ENCODE measurements at places on chromosomes 3 and 15.

DNA sequence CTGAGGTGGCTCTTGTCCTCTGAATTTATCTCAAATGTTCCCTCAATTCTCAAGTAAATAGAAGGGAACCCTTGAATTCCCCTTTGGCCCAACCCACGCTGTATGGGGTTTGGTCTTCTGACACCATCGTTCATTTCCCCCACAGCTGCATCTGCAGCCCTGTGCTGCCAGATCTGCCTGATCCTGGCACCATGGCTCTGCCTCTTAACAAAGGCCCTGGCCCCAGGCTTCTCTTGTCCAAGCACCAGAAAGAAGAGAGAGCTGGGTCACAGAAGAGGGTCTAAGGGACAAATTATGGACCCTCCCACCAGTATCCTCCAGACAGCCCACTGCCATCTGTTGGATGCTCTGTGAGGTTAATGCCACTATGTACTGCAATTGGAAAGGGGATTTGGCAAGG, 1.8 kb downstream of the MAP1A start:
- no peak for DNase-seq

DNA sequence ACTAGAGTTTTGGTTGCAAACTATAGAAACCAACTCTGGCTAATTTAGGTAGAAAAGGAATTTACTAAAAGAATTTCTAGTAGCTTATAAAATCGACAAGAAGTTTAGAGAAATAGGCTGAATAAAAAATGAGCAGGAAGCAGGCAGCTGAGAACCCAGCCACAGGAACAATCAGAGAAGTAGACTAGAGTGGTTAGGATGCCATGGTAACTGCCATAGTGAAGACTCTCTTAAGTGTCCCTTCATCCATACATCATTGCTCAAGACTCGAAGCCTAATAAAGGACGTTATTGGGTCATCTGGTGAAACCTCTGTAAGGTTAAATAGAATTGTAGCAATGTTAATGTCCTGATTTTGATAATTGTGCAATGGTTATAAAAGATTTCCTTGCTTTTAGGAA, 13.8 kb downstream of the AVEN start:
- no peak for DNase-seq

DNA sequence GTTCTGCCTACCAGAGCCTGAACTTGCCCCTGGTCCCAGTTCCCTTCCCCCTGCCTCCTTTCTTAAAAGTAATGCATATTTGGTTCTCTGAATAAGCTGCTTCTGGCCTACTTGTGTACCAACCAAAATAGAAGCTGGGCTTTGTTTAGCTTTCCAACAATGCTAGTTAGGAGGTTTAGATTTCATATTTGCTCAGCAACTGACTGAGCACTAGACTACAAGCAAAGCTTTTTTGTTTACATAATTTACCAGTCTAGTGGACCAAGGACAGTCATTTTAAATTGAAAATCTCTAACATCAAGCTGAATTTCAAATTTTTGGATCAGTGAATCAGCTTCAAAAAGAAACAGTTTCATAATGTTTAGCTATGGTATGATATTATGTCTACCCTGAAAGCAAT, 331.2 kb downstream of the ULK4 start:
- no peak for DNase-seq

DNA sequence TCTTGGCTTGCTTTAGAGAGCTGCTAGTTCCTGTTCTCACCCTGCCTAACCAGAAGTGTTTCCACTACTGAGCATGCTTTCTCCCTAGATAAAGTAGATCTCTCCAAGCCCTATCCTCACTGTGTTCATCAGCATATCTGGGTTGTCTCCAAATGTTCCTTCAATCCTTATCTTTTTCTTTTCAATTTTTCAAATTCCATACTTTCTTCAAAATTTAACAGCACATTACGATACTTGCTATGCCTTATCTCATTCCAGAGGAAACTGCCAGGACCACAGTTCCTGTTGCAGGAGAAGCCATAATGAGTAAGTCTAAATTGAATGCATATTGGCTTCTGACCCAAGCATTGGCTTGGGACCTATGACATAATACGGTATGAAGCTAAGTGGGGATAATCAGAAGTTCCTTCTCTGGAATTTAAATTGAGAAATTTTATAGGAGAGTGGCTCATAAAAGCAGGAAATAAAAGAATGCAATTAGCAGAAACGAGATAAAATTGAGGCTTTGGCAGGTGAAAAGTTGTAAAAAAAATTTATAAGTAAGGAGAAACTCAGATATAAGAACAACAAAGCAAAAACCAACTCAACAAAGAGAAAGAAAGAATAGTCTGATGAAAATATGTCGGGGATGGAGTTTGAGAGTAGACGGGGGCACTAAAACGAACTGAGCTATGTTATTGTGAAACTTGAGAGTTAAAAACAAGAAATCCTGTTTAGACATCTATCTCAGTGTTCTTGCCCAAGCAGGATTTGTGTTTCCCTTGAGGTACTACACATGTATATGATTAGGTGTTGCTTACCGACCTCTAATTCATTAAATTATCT, 631.7 kb upstream of the CCDC54 start:
- DNase-seq: no peak

- DNase-seq: peak; percentile 73
Observed at GRCh38 chr15:57561041-57561711, 30.5 kb upstream of the MYZAP start.

- no peak for DNase-seq
Observed at GRCh38 chr3:73204841-73205240, 143.4 kb downstream of the EBLN2 start.

DNA sequence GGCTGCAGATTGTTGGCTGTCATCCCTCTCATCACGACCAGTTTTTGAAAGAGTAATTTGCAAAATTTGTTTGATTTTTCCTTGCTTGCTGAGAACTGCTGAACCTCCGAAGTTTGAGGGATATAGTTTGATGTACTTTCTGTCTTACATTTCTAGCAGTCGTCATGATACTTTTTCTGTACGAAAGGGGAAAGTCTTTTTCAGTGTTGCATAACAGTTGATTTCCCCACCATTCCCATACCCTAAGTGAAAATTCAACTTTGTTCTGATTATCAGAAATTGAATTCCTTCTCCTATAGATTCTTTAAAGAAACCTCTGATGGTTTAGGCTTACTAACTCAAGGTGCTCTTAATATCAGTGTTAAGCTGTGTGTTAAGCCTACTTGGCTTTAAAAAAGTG, 1.6 kb downstream of the PDE8A start:
- DNase-seq: no peak

DNA sequence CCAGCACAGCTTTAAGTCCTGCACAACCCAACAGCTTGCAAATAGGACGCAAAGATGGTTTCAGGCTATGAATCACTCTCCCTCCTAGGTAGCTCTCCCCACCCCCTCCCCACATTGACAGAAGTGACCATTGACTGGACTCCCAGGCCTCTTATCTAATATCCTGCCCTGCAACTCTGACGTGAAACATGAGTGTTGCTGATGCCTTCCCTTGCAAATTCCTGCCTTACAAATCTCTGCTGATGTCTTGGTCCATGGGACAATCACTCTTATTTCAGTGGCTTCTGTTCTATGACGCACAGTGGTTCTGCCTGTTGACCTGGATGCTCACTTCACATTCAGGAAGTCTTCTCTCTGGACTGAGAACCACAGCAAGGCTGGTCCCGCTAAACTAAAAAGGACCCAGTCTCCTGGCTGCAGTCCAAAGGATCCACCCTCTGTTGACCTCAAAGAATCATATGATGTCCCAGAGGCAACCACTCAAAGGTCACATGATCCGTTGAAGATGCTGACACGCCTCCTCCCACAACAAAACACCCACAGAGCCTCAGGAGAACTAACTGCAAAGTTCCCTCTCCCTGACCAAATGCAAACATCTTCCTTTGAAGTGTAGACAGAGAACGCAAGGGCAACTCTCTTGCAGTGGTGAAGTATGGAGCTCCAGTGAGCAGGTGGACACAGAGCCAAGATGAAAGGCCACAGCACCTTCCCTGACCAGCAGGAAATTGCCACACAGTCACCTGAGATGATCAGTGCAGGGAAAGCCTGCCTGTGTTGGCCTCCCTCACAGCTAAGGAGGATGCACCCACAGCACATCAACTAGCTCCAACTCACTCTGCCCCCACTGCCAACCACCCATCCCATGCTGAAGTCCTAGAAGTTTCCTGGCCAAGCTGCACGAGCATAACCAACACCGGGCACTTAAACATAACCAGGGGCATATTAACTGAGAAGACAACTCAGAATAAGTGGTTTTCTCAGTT, 112.3 kb downstream of the ADAMTS17 start:
- no peak for DNase-seq

DNA sequence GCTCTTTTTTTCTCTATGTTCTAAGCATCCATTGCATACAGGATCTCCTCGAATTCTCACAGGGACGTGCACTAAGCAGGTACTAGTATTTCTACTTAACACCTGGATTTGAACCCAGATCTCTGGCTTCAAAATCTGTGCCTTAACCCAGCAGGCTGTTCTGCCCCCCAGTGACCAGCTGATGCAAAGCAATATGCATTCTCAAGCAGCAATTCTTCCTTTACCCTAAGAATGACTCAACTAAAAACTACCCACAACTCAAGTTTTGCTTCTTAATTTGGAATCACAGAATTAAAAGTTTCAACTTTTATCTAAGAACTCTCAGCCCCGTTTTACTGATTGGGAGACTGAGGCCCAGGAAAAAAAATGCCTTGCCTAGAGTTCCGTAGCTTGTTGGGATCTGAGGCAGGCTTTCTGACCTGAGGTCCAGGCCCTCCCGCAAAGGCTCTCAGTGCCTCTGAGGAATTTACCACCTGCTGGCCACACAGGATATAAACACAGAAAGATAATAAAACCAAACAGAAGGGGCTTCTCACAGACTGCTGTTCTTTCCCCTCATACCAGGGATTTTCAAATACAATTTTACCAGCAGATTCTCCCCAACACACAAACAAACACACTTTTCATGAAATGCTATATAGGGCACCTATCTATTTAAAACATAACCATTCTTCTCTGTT, 115.4 kb upstream of the RAD18 start:
- no peak for DNase-seq

- DNase-seq: no peak
Observed at GRCh38 chr15:31782016-31782783, 248.1 kb upstream of the CHRNA7 start.

All from neural crest cell (in vitro differentiated cells).